ENCODE measurements at places on chromosomes 1 and 21. TPM values are rescaled to one million over a fixed set of nuclear protein-coding genes. Genes with fewer than 3 reads are reported as not detected.
A peak's percentile ranks its signal among the peaks of the same experiment; 100 is the strongest.

DNA sequence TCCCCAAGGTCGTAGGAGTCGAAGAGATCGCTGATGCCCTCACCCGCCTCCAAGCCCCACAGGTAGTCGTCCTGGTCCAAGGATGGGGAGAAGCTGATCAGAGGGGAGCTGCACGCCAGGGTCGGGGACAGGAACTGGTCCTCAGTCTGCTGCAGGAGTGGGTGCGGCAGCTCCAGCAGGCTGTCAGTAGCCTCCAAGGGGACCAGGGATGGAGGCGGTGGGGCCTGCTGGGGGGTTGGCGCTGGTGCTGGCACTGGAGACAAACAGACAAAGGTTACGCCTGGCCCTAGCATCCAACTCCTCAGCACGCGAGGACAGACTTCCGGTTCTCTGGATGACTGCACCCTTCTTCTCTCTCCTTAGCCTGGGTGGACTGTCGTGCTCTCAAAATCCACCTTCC lies 21.1 kb downstream of the E2F2 start:
- DNase-seq = no peak

GRCh38 chr1:187415065-187415464 lies 586.3 kb downstream of the PLA2G4A start:
- no peak for DNase-seq

GRCh38 chr1:232267092-232267836 lies 362.7 kb downstream of the SIPA1L2 start:
- no peak for DNase-seq

GRCh38 chr1:184986250-184986649 lies 11.9 kb upstream of the NIBAN1 start:
- no peak for DNase-seq

The TFF2 gene
- not detected for total RNA-seq

DNA sequence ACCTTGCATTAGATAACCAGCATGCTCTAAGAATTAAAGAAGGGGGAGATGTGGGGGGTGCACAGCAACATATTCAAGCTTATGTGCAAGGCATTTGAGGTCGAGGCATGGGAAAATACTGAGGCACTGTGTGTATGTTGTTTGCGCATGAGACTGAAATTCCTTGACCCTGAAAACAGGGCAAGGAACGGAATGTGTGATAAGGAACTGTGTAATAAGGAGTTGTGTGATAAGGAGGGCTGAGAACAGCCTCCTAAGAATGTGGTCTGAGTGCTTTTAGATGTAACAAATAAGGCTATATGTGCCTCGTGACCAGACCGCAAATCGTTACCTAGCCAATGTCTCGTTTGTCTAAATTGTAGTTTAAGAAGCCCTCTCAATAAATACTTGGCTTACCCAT lies 26.5 kb upstream of the ITLN1 start:
- no peak for DNase-seq

The EVA1C gene
- total RNA-seq = 65.8 TPM

GRCh38 chr1:3978196-3978989 lies 78.3 kb upstream of the C1orf174 start:
- DNase-seq = no peak

The PODN gene
- 222 TPM for total RNA-seq

DNA sequence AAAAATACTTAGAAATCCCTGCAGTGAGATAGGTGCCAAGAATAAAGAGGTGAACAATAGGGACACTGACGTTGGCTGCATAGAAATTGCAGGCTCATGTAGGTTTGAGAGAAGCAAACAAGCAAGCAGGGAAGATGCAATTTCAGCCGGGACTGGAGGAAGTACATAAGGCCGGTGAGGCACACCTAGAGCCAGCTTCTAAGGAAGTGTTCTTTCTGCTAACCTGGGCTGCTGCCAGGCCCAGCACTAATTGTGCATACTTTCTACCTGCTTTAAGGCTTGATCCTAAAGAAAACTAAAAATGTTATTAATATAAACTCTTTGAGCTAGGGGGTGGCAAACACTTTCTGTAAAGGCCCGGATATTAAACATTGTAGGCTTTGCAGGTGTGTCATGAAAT lies 71.0 kb downstream of the LMO4 start:
- no peak for DNase-seq

DNA sequence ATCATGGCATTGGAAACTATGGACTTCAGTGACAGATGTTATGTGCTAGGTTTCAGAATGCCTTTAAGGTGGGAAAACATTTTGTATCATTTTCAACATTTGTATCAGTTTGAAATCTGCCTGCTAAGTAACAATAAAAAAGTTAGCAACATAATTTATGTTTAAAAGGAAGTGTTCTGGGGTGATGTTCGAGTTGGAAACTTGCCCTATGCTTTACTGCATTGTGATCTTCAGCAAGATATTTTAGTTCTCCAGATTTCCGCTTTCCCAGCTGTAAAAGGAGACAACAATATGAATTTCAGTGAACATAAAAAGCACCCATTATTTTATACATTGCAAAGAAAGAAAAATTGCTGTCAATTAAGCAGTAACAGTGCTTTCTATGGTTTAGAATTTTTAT lies 187.4 kb downstream of the DISC1 start:
- no peak for DNase-seq

GRCh38 chr1:228782662-228783417 lies 47.6 kb downstream of the RHOU start:
- DNase-seq = no peak

The CFAP74 gene
- total RNA-seq = 0.09 TPM

The C4BPB gene
- 1.8 TPM for total RNA-seq

DNA sequence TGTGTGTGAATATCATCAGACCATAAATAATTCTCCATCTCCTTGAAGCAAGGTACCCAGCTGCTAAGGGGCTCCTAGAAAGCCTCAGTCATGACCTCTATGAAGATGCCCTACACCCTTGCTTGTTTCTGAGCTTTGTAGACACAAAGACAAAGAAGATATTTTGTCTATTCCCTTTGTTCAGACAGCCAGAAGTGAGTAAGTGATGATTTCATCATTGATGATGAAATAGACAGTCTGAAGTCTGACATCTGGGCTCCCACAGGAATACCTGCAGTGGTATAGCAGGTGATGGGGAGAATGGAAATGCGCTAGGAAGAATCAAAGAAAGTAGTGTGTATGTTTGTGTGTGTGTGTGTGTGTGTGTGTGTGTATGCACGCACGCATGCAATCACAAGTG lies 82.2 kb upstream of the DPT start:
- DNase-seq = no peak

DNA sequence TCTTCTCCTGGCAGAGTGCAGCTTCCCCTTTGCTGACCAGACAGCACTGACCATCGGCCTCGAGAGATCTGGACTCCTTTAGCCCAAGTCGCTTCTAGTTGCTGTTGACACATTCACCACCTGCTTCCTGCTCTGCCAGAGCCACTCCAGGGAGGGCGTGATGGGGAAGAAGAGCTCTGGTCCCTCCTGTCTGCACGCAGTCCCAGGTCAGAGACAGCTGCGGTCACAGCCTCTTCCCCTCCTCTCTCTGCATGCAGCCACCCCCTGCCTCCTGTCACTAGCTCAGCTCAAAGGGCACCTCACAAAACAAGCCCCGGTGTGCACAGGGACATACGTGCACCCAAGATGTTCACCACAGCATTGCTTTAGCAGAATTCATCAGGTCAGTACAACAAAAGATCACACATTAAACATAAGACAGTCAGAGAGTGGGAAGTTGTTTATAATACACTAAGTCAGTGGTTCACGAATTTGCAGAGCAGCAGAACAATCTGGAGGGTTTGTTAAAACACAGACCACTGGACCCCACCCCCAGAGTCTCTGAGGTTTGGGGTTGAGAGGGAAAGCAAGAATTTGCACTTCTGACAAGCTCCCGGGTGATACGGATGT lies 132.9 kb downstream of the SYF2 start:
- DNase-seq = no peak

GRCh38 chr1:156502894-156503697 lies 2.5 kb upstream of the MEF2D start:
- DNase-seq = peak; percentile 80

DNA sequence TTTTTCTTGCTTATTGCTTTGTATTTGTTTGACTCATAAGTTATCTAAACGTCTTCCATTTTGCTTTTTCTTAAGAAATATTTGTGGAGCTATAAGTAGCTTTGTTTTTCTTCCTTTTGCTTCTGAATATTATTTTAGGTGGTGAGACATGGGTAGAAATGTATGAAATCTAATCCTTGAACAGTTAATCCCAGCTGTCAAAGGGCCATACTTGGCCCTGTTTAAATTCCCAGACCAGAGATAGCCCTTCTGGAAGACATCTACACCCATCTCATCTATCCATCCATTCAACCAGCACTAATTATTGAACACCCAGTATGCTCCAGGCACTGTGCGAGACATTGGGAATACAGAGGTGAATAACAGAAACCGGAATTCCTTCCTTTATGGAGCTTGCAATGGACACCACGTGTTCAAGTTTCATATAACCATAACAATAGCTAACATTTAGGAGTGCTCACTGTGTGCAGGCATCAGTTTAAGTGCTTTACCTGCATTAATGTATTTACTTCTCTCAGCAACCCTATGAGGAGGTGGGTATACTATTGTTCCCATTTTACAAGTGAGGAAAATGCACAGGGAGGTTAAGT lies 8.7 kb downstream of the TACSTD2 start:
- no peak for DNase-seq

The PRKCZ gene
- 3.5 TPM for total RNA-seq

- DNase-seq = no peak
These were observed 9.7 kb downstream of the IFFO2 start for GRCh38 chr1:18946550-18947381.

DNA sequence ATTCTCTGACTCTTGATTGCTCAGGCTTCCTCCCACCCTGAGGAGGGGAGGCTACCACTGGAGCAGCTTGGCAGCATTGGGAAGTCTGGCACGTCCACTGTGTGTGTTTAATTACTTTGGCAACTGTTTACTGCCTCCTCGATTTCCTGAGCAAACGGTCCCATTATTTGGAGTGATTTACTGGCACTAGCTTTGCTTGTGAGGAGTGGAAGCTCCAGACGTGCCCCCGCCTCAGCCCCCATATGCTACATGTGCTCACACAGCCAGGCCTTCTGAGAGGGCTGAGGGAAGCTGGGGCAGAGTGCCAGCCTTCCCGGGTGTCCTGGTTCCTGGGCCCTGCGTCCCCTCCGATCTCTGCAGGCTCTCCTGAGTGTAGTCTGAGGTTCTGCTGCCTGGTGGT lies 306.2 kb downstream of the PTPRU start:
- no peak for DNase-seq

The RIPK4 gene
- total RNA-seq = 0.09 TPM

The LCE1C gene
- not detected for total RNA-seq

DNA sequence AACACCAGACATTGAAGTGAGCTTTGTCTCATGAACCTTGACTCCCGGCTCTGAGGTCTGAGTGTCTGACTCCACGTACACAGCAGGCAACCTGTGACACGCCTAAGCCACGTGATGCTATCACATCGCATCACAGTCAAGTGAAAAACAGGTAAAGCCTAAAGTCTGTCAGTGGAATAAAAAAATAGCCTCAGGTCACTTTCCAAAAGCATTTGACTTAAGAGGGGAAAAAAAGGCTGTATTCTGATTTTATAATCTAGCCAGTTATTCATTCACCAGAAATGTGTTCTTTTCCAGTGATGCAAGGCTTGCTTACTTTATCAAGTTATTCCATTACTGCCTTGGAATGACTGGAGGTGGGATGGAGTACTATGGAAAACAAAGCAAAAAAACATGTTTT lies 163.2 kb upstream of the HMCN1 start:
- no peak for DNase-seq

The RHD gene
- total RNA-seq = 0.27 TPM

GRCh38 chr1:240074908-240075307 lies 16.8 kb upstream of the FMN2 start:
- no peak for DNase-seq

DNA sequence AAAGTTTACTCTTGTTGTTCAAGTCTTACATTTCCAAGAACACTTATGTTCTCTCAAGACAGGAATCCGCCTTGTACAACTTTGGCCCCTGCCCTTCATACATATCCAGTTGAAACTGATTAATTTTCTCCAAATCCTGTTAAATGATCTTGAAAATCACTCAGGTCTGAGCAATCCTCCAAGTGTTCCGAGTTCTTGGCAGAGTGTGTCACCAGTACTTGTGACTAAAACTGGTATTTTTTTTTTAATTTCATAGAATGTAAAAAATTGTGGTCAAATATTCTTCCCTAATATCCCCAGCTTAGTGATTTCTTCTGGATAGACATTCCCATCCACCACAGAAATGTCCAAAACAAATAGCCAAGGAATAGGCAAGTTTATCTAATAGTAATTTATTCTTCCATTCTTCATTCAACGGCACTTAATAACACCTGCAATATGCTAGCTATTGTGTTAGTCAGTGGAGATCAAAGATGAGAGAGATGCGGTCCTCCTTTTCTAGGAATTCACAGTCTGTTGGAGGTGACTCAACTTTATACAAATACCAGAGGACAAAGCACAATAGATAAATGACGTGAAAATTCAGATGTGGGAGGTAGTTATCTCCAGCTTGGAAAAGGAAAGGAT lies 71.4 kb downstream of the DIRAS3 start:
- no peak for DNase-seq

DNA sequence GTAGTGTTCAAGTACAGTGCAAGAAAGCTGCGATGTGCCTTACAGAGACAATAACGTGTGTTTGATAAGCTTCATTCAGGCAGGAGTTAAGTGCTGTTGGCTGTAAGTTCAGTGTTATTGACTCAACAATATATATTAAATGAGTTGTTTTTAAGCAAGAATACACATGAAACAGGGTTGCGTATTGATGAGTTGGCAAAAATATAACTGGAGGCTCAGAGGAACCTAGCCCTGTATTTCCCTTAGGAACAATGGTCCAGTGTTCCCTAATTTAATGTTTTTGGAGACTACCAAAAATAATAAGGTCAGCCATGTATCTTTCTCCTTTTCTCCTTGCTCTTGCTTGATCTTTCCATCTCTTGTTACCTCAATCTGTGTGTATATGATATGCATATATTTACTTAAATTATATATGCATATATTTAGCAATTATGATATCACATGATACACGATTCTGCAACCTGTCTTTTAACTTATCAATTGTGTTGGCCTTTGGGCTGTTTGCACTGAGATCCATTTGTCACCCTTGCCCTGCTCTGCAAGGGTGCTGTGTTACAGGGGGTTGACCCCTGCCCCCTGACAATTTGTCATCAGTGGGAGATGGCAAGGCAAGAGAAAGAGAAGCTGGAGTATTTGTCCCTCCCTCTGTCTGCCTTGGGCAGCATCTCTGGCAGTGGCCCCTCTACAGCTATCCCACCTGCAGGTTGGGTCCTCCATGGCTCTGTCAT lies 109.7 kb downstream of the FGGY start:
- no peak for DNase-seq

- no peak for DNase-seq
These were observed 48.9 kb downstream of the SLC66A1 start for GRCh38 chr1:19360843-19361610.

The LDLRAP1 gene
- 25.0 TPM for total RNA-seq

- DNase-seq = no peak
These were observed 574.7 kb upstream of the ZP4 start for GRCh38 chr1:238465449-238465848.

The FMO2 gene
- 58.3 TPM for total RNA-seq

The RIPPLY3 gene
- not detected for total RNA-seq

- no peak for DNase-seq
These were observed 93.1 kb downstream of the EPS15 start for GRCh38 chr1:51425955-51426354.

Data from sciatic nerve (tissue), 2 donors.